Right renal pelvis (tissue), 4 donors: ENCODE measurements at places on chromosomes 5 and 9. TPM values are rescaled to one million over a fixed set of nuclear protein-coding genes. Genes with fewer than 3 reads are reported as not detected.

Gene PCDHGB7
- polyA plus RNA-seq = 15.4 TPM

Gene IL31RA
- polyA plus RNA-seq = 0.10 TPM

Gene NR5A1
- not detected for polyA plus RNA-seq

Gene PHF24
- 0.24 TPM for polyA plus RNA-seq

Gene HEMGN
- polyA plus RNA-seq = 4.3 TPM

Gene RANBP17
- 9.2 TPM for polyA plus RNA-seq

Gene NDOR1
- polyA plus RNA-seq = 16.0 TPM

Gene TAL2
- polyA plus RNA-seq = 1.8 TPM

Gene HTR4
- polyA plus RNA-seq = not detected

Gene SPINK14
- polyA plus RNA-seq = not detected

Gene DMRT3
- polyA plus RNA-seq = 1.6 TPM

Gene ADRA1B
- polyA plus RNA-seq = 3.0 TPM

Gene PCDHA10
- 0.05 TPM for polyA plus RNA-seq

Gene DNM1
- 92.5 TPM for polyA plus RNA-seq

GRCh38 chr5:95422838-95423237 is 31.7 kb downstream of the FAM81B start:
- DNase-seq = no peak

DNA sequence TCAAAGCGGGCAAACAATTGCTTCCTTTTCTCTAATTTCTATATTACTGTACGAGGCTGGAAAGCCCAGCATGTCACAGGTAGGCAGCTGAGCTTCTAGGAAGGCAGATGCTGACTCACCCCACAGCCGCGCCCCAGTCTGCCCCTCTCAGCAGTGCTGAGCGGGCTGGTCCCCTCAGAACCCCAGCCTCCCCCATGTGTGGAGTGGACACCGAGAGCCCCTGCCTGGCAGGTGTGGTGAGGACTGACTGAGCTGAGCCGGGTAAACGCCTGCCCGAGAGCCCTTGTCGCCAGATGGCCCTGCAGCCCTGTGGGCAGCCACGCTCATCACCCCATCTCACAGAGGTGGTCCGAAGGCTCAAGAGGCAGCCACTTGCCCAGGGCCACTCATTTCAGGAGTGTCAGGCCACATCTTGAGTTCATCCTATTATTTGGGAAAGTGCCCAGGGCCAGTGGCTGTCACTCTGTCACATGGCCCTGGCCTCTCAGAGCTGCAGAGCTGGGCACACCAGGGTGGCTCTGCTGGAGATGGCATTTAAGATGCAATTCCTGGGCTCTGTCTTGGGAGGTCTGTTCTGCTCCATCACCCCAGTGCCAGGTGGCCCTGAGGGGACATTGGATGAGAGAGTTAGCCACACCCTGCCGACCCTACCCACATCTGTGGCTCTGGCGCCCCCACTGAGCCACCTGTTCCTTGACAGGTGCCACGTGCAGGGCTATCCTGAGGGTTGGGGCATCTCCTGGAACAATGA is 12.4 kb downstream of the CARD19 start:
- no peak for DNase-seq

DNA sequence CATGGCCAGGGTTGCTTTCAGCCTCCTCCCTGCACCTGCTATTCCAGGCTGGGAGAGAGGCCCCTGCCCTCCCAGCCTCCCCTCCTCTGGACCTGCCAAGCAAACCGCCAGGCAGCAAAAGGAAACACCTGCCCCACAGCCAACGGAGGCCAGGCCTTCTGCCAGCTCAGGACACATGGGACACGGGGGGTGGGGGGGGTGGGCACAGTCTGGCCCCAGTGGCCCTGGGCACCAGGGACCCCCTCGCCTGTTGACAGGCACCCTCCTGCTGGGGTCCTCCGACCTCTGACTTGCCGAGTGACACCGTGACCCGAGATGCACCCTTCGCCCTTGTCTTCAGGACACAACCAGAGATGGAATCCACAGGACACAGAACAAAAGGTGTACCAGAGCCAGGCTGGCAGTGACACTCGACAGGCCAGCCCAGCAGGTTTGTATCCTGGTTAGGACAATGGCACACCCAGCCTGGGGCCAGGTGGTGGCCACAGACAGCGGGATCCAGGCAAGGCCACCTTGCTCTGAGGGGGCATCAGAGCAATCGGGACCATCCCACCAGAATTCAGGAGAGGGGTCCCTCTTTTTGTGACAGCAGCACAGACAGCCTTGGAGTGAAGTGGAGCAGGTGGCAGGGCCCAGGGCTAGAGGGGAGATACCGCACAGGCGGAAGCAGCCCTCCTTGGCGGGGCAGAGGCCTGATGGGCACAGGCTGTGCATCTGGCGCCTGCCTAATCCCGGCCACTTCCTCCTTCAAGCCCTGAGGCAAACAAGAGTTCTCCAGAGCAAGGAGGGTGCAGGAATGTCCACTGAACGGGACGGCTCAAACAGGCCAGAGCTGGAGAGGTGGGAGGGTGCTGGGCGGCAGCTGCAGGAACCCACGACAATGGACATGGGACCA is 1.3 kb upstream of the TMEM210 start:
- no peak for DNase-seq

GRCh38 chr9:9033022-9033421 is 1233.4 kb upstream of the DMAC1 start:
- DNase-seq = no peak

DNA sequence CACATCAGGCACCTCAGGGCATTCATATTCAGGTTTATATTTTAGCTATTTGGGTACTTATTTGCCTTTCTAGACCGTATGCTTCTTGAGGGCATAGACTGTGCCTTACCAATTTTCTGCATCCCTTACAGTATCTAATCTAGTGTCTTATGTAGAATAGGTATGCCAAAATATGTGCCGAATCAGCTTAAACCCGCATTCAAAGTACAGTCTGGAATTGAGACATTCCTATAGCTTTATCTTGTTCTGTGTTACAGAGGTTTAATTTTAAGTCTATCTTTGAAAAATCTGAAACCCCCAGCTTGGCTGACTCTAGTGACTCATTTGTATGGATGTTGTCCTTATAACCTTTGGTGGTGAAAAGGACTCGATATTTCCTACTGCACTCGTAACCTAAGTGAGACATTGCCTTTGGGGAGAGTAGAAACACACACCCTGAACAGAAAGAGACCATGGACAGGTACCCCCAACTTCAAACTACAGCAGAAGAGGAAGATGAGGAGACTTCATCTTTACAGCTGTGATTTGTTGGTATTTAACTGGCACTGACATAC is 27.0 kb upstream of the TMOD1 start:
- no peak for DNase-seq

DNA sequence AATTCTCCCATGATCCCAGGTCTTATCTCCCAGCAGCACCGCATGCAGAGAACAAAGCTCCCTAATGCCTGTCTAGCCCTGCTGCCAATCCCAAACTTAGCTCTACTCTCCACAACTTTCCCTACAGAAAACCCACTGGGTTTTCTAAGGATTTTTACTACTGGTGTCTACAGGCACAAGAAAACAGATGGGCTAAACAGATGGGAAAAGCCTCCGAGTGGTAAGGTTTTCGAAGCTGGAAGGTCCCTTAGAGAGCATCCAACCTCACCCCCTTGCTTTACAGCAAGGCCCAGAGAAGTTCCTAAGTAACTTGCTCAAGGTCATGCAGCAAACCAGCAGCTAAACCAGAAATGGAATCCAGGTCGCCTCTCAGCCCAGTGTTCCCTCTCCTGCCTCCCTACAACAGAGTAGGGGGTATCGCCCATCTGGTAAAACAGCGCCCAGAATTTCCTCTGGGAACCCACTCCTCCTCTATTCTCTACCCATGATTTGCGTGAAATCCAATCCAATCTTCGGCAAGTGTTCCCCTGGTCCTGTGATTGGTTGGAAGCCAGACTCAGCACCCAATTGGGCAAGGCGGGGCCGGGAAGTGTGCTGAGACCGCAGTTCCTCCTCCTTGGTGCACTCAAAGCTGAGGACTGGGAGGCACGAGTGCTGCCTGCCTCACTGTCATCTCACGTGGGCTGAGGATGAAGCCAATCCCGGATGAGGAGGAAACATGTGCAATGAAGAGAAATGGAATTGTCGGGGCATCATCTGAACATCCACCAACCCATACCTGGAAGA is 20.8 kb downstream of the CPLX2 start:
- DNase-seq = no peak

- no peak for DNase-seq
Observed at GRCh38 chr9:124696101-124696500, 75.0 kb downstream of the NR6A1 start.

GRCh38 chr5:16721151-16722096 is 104.6 kb upstream of the RETREG1 start:
- no peak for DNase-seq

GRCh38 chr9:14344941-14345353 is 31.0 kb upstream of the NFIB start:
- no peak for DNase-seq

GRCh38 chr5:125227333-125228095 is 481.1 kb upstream of the ZNF608 start:
- DNase-seq = no peak

- DNase-seq = no peak
Observed at GRCh38 chr5:165574100-165574499, 2068.7 kb downstream of the MAT2B start.

DNA sequence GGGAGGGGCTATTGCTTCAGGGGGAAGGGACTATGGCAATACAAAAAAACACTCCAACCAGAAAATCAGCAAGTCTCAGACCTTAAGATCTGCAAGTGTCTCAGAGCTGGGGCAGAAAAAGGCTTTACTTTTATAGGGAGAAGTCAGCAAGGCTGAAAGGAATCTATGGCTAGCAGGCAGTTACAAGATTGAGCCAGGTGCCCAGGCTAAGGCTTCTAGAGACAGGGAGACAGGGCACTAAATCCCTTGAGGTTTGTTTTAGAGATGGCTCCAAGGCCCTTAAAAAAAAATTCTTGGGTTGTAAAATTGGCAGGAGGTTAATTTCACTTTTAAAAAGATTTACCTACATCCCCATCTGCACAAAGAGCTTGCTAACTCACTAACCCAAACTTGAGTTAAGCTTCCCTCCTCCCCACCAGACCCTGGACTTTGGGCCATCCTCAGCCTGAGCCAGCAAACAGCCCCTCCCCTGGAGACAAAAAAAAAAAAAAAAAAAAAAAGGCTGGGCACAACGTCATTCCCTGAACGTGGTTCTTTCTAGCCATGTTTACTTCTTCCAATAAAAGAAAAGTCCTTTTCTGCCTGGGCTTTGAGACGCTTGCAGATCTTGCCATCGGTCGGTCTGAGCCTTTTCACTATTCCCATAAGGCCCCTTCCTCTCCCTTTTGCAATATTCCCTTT is 17.9 kb downstream of the NIPAL4 start:
- no peak for DNase-seq

- DNase-seq = no peak
Observed at GRCh38 chr5:147375151-147375550, 134.7 kb downstream of the DPYSL3 start.

DNA sequence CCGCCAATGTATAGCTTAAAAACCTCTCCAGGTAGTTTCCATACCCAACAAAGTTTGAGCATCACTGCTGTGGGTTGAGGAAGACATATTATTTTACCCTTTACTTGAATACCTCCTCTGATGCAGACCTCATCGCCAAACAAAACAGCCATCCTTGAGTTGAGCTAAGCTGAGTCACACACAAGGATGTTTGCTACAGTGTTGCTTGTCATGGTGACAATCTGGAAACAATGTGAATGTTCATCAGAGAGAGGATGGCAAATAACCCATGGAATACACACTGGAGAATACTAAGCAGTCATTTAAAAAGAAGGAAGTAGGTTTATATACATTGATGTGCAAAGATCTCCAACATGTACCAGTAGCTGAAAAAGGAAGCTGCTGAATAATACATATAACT is 41.1 kb upstream of the TCF7 start:
- DNase-seq = no peak

DNA sequence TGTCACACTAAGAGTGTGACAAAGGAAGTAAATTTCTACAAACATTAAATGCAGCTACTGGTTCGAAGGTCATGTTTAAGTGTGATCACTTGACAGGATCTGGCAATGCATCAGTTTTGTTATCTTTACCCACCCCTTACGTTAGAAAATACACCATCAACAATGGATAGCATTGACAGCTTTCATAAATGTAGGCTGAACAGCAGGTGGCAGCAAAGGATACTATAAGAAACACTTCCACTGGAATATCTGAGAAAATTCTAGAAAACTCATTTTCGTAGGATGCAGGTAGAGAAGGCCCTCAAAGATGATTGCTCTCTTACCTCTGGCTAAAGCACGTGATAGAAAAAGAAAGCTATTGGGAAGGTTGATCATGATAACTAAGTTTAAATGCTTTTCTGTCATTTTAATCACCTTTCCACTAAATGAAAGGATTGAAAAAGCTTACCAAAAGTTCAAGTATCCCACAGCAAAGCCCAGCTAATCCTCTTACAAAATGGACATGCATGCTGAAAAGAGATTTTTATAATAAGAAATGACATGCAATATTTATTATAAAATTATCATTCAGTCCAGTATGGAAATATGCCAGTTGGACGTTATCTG is 292.5 kb downstream of the PARP8 start:
- no peak for DNase-seq

- DNase-seq = no peak
Observed at GRCh38 chr9:131610231-131610761, 65.0 kb downstream of the PRRT1B start.

GRCh38 chr9:81669041-81669651 is 20.2 kb downstream of the TLE1 start:
- DNase-seq = no peak

GRCh38 chr5:74492230-74492629 is 148.3 kb downstream of the ENC1 start:
- DNase-seq = no peak

- no peak for DNase-seq
Observed at GRCh38 chr5:165325221-165325620, 1819.8 kb downstream of the MAT2B start.

DNA sequence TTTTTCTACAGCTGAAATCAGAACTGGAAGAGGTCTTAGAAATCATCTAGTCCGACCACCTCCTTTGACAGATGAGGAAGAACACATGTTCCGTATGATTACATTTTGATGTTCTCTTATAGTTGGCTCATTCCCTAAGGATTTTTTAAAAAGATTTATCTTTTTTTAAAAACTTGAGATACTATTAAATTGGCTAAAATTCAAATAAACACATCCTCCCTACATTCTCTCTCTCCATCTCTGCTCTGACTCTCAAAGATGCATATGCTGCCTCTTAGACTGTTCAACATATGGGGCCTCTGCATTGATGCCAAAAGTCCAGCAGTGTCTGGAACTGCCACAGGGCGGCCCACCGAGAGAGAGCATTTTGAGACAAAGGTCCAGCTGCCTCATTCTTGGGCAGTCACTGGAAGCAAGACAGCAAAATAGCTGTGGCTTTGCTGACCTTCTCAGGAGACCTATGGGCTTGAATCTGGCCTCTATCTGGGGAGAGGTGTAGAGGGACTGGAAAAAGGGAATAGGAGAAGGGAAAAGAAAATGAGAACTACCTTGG is 12.8 kb upstream of the TSSK1B start:
- DNase-seq = no peak
